ENCODE measurements at places on chromosomes 13 and 19.

DNA sequence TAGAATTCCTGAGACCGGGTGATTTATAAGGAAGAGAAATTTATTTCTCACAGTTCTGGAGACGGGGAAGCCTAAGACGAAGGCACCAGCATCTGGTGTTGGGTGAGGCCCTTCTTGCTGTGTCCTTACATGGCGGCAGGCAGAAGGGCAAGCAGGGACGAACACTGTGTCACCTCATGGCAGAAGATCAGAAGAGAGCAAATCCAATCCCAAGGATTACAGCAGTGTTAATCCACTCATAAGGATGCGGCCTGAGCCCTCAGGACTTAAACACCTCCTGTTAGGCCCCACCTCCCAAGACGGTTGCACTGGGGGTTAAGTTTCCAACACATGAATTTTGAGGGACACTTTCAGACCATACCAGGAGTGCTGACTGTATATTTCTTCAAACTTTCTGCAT, 6.7 kb upstream of the FBL start:
- DNase-seq, result no peak

GRCh38 chr19:39752390-39752789, 14.6 kb upstream of the CLC start:
- DNase-seq, result no peak

GRCh38 chr13:105804561-105805190, 730.8 kb downstream of the EFNB2 start:
- DNase-seq, result no peak

DNA sequence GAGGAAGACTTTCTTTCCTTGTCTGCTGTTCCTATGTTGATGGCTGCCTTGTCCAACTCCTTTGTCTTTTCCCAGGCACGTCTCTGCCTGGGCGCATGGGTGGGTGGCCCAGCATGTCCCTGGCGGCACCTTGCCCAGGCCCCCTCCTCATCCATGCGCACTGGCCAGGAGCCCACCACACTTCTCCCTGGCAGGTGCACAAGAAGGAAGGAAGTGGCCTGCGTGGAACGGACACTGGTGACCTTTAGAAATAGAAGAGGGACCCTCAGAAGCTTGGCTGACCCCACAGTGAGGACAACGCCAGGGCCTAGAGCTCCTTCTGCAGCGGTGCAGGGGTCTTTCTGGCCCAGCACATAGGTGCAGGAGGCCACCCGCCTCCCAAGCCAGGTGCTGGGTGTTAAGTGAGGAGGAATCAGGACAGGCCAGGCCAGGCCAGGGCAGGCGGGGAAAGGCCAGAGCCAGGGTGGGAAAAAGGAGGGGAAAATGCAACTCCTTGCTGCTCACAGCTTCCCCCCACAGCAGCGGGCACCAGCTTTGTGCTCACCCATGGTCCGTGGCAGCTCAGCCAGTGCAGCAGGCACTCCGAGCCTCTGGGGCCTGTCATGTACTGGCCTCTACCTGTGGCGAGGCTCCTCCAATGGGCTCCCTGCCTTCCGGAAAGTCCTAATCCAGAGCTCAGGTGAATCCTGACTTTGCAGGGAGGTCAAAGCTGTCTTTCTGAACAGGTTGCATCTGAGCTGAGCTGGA, 104.0 kb downstream of the SOX1 start:
- DNase-seq, result no peak

DNA sequence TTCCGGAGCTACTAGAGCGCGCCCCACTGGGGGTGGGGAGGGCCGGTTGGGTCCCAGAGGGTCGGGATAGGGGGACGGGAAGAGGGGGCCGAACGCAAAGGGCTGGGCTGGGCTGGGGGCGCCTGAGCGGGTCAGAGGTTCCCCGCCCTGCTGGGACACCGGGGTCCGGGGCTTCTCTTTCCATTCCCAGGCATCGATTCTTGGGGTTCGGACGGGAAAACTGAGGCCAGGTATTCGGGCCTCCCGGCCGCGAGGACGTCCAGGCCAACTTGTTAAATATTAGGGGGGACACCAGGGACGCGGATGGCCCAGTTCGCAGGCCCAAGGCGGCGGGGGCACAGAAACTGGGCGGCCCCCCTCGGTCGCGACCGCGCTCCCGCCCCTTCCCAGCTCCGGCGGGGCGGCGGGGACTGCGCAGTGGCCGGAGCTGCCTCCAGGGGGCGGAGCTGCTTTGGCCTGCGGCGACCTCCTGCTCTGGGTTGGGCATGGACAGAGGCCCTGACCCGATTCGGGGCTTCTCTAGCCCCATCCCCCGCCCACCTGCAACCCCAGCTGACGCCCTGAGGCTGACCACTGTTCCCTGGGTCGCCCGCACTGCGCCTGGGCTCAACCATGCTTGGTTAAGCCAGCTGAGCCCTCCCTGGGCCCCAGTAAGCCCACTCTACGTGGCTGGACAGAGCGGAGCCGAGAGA, 1.2 kb upstream of the KLF16 start:
- DNase-seq, result peak; percentile 32

DNA sequence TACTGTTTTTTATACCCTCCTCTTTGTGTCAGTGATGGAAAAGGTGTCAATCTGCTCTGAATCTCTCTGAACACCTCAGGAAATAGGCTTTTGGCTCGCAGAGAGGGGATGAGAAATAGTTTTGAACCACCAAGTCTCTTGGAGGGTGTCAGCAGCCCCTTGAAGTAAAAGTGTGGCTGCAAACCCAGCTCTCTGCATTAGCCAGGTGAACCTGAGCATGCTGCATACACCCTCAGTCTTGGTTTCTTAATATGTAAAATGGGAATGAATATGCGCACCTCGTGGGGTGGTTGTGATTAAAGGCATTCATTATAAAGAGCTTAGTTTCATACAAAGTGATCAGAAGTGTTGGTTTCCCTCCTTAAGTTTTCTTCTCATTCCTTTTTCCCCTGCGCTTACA, 1.4 kb upstream of the DHRS12 start:
- DNase-seq, result no peak

Measured in NCI-H510A treated with DMSO at 0.1 percent for 48 hours (cell line).